Activated T-helper 1 cell treated with Interleukin-2 at 50 U/mL for 16 hours (primary cell): ENCODE measurements at places on chromosomes 2 and 18.

GRCh38 chr2:9952856-9953503 lies 1.5 kb downstream of the GRHL1 start:
- no peak for DNase-seq

GRCh38 chr2:36857713-36858112 lies 108.6 kb downstream of the STRN start:
- DNase-seq: no peak

DNA sequence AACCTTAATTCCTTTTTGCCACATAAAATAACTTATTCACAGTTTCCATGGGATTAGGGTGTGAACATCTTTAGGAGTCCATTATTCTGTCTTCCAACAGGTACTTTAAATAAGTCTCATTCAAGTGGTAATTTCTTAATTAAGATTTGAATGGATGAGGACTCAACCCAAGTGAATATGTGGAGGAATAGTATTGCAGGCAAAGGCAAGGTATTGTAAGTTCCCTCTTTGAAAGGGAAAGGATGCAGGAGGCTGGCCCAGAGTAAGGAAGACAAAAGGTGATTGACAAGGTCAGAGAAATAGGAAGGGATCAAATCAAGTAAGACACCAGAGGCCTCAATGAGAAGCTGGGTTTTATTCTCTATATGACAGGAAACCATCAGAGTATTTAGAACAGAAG lies 238.2 kb upstream of the RBMS1 start:
- no peak for DNase-seq

- no peak for DNase-seq
These were observed 105.8 kb upstream of the SPOPL start for GRCh38 chr2:138395565-138396306.

- DNase-seq: no peak
These were observed 112.2 kb upstream of the ANKRD30BL start for GRCh38 chr2:132274000-132274399.

DNA sequence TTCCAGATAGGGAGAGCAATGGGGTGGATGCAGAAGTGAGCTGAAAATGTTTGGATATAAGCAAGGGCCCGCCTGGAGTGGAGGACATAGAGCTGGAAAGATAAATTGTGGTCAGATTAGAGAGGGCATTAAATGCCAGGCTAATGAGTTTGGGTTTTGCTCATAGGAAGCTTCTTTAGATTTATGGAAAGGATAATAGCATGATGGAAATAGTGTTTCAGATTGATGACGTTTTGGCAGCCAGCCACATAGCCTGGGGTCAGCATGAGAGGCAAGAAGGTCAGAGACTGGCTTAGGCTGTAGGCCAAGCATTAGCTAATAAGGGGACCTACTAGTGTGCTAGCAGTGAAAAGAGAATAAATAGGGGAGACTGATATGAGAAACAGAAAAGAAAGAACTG lies 321.6 kb downstream of the STK39 start:
- no peak for DNase-seq

DNA sequence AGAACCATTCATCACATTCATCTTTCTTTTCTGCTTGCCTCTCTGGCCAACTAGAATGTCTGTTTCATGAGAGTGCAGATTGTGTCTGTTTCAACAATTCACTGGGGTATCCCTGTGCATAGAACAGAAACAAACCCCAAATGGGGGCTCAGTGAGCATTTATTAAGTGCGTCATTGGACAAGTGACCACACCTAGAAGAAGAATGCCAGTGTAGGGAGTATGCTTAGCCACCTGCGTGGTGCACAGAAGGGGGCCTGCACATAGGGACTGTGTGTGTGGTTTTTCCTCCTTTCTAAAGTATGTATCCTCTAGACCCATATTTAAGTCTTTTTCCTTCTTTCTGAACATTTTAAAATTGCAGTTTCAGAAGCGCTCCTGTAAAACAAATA lies 255.9 kb downstream of the AGAP1 start:
- DNase-seq: no peak

DNA sequence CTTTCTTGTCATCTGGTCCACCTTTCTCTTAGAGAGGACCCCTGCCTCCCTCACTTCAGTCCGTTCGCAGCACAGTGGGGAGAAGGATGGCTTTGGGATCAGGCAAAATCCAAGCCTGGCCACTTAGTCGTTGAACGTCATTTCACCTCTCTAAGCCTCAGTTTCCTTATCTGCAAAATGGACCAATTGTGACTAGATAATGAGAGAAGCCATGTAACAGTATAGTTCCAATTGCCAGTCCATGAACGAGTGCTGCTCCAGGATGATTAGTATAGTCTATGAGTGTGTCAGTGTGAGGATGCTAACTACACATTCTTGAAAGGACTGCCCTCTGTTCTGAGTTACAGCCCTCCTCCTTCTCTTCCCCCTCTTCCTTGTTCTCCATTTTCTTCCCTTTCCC lies 1.1 kb downstream of the INHA start:
- no peak for DNase-seq

GRCh38 chr2:197107291-197108269 lies 181.1 kb upstream of the PGAP1 start:
- DNase-seq: no peak

GRCh38 chr2:208280234-208280633 lies 14.2 kb downstream of the PIKFYVE start:
- DNase-seq: no peak

- no peak for DNase-seq
These were observed 323.2 kb downstream of the LRRTM1 start for GRCh38 chr2:79981316-79981715.

DNA sequence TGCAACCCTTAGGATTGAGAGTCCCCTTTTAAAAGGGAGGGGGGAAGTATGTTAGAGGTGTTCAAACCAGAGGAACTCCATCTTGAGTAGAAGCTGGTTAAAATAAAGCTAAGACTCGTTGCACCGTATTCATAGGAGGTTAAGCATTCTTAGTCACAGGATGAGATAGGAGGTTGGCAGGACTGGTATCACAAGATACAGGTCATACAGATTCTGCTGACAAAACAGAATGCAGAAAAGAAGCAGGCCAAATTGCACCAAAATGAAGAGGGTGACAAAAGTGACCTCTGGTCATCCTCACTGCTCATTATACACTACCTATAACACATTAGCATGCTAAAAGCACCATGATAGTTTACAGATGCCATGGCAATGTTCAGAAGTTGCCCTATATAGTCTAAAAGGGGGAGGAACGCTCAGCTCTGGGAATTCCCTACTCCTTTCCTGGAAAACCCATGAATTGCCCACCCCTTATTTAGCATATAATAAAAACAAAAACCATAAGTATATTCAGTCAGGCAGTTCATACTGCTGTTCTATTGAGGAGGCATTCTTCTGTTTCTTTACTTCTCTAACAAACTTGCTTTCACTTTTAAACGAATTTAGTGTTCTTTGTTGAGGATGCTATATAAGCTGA lies 192.2 kb upstream of the NDUFV2 start:
- DNase-seq: no peak

GRCh38 chr2:19488009-19488691 lies 129.7 kb upstream of the OSR1 start:
- no peak for DNase-seq

GRCh38 chr2:191679818-191680600 lies 2.1 kb downstream of the NABP1 start:
- no peak for DNase-seq

- no peak for DNase-seq
These were observed 123.7 kb upstream of the NCK2 start for GRCh38 chr2:105621038-105621437.

- no peak for DNase-seq
These were observed 204.8 kb downstream of the SMAD2 start for GRCh38 chr18:47725656-47726055.

GRCh38 chr2:158610059-158610458 lies 153.3 kb downstream of the PKP4 start:
- no peak for DNase-seq

DNA sequence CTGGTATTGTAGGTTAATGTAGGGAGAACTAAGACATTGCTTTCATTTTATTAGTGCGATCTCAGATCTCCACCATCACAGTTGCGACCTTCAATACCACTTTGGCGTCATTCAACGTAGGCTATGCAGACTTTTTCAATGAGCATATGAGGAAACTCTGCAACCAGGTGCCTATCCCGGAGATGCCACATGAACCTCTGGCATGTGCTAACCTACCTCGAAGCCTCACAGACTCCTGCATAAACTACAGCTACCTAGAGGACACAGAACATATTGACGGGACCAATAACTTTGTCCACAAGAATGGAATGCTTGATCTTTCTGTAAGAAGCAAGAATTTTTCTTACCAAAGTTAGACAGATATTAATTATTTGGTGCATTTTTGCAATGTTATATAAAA lies 47.3 kb downstream of the UNC80 start:
- DNase-seq: no peak

DNA sequence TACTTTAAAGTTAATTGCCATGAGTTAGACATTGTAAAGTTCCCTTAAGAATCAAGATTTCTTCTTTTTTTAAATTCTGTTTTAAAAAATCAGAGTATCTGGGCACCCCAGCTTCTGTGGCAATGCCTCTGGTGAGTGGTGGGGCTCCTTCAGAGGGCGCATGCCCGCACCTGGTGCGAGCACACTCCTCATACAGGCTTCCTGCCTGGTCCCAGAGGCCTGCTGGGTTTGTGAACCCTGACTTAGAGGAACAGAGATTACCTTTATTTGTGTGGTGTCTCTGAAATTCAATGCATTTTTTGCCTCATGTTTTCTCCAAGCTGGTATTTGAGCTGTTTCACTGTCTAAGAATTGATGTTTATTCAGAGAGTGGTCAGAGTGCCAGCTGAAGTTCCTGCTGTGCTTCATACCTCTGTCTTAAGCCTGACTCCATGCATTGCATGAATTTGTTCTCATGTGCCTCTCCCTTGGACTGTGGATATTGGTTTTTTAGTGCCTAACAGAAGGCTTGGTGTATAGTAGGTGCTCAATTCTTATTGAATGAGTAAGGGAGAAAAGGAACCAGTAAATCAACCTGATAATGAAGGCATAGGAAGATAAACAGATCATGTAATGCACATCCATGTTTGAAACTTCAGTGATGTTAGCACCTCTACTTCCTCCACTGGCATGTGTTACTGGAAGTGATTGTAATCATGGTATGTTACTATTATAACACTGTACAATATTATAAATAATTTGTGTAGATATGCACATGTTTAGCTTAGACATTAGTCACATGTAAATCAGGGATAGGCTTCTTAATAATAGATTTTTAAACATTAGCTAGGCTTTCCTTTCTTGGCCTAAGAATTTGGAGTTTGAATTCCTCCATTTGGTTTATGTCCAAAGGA lies 29.0 kb downstream of the PHLPP1 start:
- no peak for DNase-seq

GRCh38 chr2:60481257-60481656 lies 72.2 kb downstream of the BCL11A start:
- no peak for DNase-seq

- DNase-seq: no peak
These were observed 45.1 kb downstream of the RHOB start for GRCh38 chr2:20491739-20492531.

- DNase-seq: no peak
These were observed 48.1 kb downstream of the WDR33 start for GRCh38 chr2:127762846-127763245.

DNA sequence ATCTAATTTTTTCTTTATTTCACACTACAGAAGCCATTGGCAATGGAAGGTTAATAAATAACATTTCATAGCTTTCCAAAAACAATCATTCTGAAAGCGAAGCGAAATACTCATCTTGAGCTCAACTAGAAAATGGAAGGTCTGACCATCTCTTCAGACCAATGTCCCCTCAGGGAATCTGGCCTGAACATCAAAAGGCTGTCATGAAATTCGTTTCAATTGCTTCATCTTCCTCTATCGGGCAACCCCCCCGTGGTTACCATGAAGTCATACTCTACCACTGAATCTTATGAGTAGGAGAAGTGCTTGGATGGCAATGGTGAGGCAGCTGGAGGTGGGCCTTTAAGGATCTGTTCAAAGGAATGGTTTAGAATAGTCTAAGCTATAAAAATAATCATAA lies 22.9 kb upstream of the CYTIP start:
- DNase-seq: no peak

DNA sequence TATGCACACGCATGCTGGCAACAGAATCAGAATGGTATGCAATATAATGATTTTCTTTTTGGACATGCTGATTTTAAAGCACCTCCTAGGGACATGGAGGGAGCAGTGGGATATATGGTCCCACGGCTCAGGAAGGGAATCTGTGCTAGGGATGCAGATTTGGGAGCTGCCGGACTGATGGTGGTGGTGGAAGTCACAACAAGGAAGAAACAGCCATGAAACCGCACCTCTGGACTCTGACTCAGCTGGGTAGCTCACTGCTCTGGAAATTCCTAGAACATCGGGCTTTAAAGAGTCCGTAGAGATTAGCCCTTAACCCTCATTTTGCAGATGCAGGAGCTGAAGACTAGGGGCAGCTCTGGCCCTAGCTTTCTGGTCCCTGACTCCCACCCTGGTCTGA lies 364.3 kb upstream of the KLHL29 start:
- no peak for DNase-seq

- no peak for DNase-seq
These were observed 34.4 kb upstream of the AAK1 start for GRCh38 chr2:69677914-69678313.

GRCh38 chr2:86807468-86808275 lies 17.0 kb upstream of the CD8A start:
- no peak for DNase-seq

- no peak for DNase-seq
These were observed 14.2 kb upstream of the FAP start for GRCh38 chr2:162257425-162257824.

DNA sequence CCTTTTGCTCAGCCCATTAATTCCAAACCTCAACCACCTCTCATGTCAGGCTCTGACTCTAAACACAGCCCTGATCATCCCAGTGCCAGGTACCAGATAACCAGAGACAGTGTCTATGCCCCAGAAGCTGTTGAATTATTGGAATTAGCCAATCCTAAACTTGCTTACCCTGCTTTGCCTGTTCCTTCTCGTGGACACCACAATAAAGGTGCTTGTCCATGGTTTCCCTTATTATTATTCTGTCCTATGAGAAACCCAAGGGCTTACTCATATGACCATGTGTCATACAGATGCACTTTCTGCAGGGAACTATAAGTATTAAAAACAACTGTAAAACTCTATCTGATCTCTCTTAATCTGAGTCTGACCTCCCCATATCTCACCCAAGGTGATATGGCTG lies 2193.8 kb upstream of the PIK3C3 start:
- no peak for DNase-seq

- no peak for DNase-seq
These were observed 26.0 kb upstream of the NMI start for GRCh38 chr2:151315381-151315903.

DNA sequence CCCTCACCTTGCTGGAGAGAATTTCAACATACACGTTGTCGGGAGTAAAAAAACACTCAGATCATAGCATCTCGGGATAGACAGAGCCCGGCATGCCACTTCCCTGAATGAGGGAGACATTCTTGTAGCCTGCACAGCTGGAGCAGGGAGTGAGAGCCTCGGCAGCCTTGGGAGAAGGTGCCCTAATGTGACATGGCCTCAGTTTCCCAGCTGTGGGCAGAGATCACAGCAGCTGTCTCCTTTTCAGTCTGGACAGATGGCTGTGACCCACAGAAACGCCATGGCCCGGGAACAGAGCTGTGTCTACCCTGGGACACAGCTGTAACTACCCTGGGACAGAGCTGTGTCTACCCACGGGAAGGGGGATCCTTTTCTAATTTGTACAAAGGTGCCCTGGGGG lies 55.9 kb downstream of the HS1BP3 start:
- no peak for DNase-seq
